ENCODE measurements at places on chromosomes 5 and 9. TPM values are rescaled to one million over a fixed set of nuclear protein-coding genes. Genes with fewer than 3 reads are reported as not detected.

Gene IGFBPL1
- polyA plus RNA-seq, result not detected

Gene NOP16
- polyA plus RNA-seq, result 90.4 TPM

Gene IL13
- not detected for polyA plus RNA-seq

Gene CAVIN4
- 59.2 TPM for polyA plus RNA-seq

Gene CCDC192
- polyA plus RNA-seq, result 0.12 TPM

Gene PHYHD1
- polyA plus RNA-seq, result 45.0 TPM

Gene LRRC14B
- polyA plus RNA-seq, result 15.5 TPM

Gene VCP
- polyA plus RNA-seq, result 237 TPM

Gene GHR
- polyA plus RNA-seq, result 12.4 TPM

Gene PCDHA7
- polyA plus RNA-seq, result not detected

Gene LSM11
- polyA plus RNA-seq, result 1.2 TPM

Gene SAP30L
- polyA plus RNA-seq, result 31.5 TPM

Gene MAMDC4
- polyA plus RNA-seq, result 2.1 TPM

Gene SLC45A2
- polyA plus RNA-seq, result not detected

Gene HRCT1
- polyA plus RNA-seq, result 0.59 TPM

Gene CNOT6
- 3.6 TPM for polyA plus RNA-seq

Gene SLC22A4
- 5.6 TPM for polyA plus RNA-seq

Gene RASGRF2
- polyA plus RNA-seq, result 3.2 TPM

Gene SHOC1
- not detected for polyA plus RNA-seq

Gene MCTP1
- 3.5 TPM for polyA plus RNA-seq

Gene DDX4
- not detected for polyA plus RNA-seq

Gene DAB2
- polyA plus RNA-seq, result 4.3 TPM

Gene FGD3
- 0.45 TPM for polyA plus RNA-seq

Gene MYO10
- 1.8 TPM for polyA plus RNA-seq

Gene GFPT2
- polyA plus RNA-seq, result 2.4 TPM

Gene WNK2
- 8.1 TPM for polyA plus RNA-seq

Gene HAPLN1
- not detected for polyA plus RNA-seq

Gene MGAT4B
- polyA plus RNA-seq, result 40.9 TPM

Gene GZMA
- 0.44 TPM for polyA plus RNA-seq

Gene GPSM1
- 0.96 TPM for polyA plus RNA-seq

Gene LCN15
- polyA plus RNA-seq, result 1.4 TPM

Gene CARTPT
- not detected for polyA plus RNA-seq

Gene MYMK
- polyA plus RNA-seq, result not detected

Gene FST
- 1.1 TPM for polyA plus RNA-seq

Gene TNFSF15
- polyA plus RNA-seq, result 0.03 TPM

Gene CLIC3
- polyA plus RNA-seq, result 0.94 TPM

Gene OLFML2A
- 5.1 TPM for polyA plus RNA-seq

Gene MRRF
- polyA plus RNA-seq, result 42.6 TPM

Gene ABO
- polyA plus RNA-seq, result 0.51 TPM

Gene CNTNAP3B
- polyA plus RNA-seq, result 1.9 TPM
